Common myeloid progenitor, CD34-positive (primary cell): ENCODE measurements at places on chromosomes 1 and 21.
A peak's percentile ranks its signal among the peaks of the same experiment; 100 is the strongest.

- no peak for DNase-seq
Measured at GRCh38 chr1:223654083-223654482, 11.4 kb downstream of the CAPN8 start.

GRCh38 chr1:196527919-196528318 is 80.3 kb downstream of the KCNT2 start:
- DNase-seq, result no peak

DNA sequence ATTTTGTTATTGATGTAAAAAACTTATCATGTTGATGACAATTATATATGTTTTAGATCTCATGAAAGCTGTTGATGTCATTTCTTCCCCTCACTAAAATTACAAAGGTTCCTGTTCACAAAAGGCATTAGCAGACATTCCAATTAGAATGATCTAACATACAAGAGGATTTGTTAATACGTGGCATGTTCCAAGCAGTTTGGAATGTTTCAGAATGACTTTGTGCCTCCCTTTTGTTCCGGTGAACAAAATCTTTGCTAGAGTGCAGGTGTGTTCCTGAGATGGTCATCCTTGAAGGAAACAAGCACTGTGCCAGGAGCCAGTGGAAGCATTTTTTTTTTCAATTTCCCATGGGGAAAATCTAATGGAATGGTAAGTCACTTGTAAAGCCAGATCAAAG is 108.0 kb upstream of the KCTD3 start:
- DNase-seq, result no peak

GRCh38 chr1:213201380-213202155 is 150.5 kb downstream of the RPS6KC1 start:
- DNase-seq, result no peak

DNA sequence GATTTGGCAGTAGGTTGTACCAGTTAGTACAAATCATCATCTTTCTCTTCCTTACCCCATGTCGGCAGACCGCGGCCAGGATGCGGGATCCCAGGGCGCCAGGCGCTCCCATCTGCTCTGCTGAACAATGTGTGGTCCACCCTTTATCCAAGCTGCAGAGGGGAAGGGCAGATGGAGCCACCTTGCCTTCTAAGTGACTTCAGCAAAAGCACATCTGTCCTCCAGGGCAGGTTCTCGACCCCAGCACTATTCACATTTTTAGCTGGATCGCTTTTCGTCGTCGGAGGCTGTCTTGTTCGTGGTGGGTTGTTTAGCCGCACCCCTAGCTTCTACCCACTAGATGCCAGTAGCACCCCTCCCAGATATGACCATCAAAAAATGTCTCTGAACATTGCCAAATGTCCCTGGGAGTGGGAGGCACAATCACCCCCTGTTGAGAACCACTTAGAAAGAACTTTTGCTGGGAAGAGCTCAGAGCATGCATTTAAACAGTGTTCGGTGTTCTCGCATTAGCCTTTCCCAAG is 58.1 kb upstream of the SIM2 start:
- DNase-seq, result no peak

DNA sequence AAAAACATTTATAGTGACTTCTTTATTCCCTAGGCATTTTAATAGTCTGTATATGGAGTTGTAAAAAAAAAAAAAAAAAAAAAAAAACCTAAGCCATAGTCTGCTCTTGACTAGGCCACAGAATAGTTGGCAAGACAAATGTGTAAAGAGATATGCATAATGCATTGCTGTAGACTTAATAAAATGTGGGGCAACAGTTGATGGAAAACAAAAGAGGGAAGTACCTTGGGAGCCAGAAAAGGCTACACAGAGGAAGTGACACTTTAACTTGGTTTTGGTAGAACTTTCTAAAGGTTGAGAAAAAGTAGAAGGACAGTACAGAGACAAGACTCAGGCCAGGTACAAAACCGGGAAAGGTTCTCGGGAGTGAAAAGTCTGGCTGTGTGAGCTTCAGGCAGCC is 802.9 kb upstream of the ADAMTS5 start:
- no peak for DNase-seq

GRCh38 chr1:112692681-112693080 is 14.2 kb downstream of the RHOC start:
- DNase-seq, result no peak

DNA sequence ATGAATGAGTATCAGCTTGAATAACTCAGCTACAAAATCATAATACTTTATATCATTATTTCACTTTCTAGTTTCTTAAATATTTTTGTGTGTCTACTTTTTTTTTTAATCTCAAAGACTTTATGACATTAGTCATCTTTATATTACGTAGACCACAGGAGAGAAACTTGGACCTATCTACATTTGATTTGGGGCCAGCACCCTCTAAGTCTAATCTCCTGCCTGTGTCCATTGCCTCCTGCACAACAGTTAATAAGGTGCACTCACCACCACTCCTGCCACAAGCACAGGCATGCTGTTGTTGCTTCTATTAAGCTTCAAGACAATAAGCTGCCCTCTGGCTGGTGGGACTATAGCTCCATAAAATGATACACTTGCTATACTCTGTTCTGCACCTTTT is 70.4 kb downstream of the DIRAS3 start:
- DNase-seq, result no peak

GRCh38 chr1:49630156-49630555 is 393.6 kb downstream of the AGBL4 start:
- no peak for DNase-seq

- DNase-seq, result peak; percentile 91
Measured at GRCh38 chr1:42931108-42931539, 27.5 kb downstream of the SLC2A1 start.

GRCh38 chr1:19864570-19865160 is 17.5 kb upstream of the OTUD3 start:
- no peak for DNase-seq

DNA sequence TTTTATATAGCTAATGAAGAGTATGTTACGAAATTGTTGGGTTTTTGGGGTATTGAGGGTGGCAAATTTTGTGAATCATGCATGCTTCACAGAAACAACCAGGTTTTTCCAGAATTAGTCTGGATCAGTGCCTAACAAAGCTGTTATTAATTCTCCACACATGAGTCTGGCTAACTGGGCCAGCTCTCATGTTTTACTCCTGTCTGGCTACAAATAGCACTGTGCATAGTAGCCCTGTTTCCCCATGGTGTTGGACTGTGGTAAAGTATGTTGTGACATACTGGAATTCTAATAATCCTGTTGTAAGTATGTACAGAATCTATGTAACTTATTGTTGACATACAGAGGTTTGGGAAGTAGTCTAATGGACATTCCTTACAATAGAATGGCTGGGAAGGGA is 35.8 kb downstream of the S100B start:
- DNase-seq, result no peak

DNA sequence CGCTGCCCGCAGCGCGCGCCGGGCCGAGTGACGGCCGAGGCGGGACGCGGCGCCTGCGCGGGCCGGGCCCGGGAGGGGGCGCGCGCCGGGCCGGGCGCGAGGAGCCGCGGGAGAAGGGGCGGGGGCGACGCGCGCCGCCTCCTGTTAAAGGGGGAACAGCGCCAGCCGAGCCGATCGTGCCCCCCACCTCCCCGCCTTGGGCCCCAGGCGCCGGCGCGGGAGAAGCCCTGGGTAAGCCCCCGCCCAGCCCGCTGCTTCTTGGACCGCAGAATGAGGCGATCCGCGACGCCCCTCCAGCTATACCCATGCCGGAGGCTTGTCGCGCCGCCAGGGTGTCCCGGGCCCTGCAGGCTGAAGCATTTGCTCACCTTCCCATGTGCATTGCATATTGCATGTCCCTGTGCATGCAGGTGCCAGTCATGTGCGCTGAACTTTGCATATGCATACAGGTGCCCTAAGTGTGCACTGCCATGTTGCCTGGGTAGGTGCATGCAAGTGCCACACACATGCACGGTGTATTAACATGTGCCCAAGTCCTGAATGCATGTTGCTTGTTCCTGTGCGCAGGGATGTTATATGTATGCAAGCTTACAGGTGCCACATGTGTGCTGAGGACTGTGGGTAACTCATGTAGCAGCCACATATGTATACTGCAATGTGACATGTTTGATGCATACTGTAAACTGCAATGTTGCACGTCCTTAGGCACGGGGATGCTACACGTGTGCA is at the start of gene ADGRB2:
Gene ADGRB2 (minus strand): TSS at position 29 of the 729 bp plus-strand sequence. CDS start 7,119 bp downstream, outside the sequence.
- DNase-seq, result no peak

- DNase-seq, result no peak
Measured at GRCh38 chr1:212135166-212135565, 99.6 kb downstream of the DTL start.

GRCh38 chr21:15754640-15755039 is 24.9 kb downstream of the USP25 start:
- DNase-seq, result peak; percentile 53

DNA sequence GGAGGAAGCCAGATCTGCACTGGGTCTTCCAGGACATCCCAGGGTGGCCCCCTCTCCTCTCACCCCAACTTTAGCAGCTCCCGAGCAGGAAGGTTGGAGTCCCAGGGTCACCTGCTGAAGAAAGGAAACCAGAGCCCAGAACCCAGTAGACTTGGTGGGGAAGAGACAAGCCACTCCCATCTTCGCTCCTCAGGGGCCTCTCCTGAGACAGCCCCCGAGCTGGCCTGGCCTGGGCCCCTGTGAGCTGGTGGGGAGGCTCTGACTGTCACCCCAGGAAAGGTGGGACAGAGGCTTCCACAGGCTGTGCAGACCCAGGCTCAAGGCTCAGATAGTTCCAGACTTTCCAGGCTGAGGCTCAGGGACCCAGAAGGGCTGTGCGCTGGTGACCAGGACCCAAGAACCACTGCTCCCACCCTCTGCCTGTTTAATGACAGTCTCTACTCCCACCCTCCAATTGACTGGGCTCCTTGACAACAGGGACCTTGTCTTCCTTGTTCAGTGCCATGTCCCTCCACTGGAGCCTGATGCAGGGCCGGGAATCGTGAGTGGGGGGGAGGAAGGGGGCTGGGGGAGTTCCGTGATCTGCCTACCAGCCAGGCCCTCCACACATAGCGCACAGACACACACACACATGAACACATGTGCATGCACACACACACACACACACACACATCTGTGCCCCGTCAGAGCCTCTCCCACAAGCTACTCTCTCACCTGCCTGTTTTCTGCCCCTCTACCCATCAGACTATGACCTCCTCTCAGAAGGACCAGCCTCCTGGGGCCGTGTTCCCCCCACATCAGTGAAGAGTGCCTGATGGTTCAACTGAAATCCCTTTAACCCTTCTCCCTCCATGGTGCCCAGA is 401.2 kb downstream of the MATN1 start:
- DNase-seq, result no peak

GRCh38 chr1:41812051-41812450 is 106.7 kb downstream of the HIVEP3 start:
- peak; percentile 68 for DNase-seq

- DNase-seq, result peak; percentile 57
Measured at GRCh38 chr1:157279138-157279801, 141.1 kb upstream of the ETV3 start.

DNA sequence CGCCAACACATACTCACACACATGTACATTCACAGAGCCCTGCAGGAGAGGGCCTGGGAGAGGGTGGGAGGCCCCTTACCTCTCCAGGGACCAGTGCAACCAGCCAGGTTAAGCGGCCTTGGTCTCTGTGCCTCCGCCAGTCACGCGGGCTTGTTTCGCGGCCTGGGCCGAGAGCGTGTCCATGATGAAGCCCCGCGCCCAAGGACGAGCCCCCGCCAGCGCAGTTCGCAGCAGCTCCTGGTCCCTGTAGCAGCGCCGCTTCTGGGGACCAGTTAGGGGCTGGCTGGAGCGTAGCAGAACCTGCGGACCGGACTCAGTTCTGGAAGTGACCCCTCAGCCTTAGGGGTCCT is 7.3 kb upstream of the FAM167B start:
- DNase-seq, result no peak

DNA sequence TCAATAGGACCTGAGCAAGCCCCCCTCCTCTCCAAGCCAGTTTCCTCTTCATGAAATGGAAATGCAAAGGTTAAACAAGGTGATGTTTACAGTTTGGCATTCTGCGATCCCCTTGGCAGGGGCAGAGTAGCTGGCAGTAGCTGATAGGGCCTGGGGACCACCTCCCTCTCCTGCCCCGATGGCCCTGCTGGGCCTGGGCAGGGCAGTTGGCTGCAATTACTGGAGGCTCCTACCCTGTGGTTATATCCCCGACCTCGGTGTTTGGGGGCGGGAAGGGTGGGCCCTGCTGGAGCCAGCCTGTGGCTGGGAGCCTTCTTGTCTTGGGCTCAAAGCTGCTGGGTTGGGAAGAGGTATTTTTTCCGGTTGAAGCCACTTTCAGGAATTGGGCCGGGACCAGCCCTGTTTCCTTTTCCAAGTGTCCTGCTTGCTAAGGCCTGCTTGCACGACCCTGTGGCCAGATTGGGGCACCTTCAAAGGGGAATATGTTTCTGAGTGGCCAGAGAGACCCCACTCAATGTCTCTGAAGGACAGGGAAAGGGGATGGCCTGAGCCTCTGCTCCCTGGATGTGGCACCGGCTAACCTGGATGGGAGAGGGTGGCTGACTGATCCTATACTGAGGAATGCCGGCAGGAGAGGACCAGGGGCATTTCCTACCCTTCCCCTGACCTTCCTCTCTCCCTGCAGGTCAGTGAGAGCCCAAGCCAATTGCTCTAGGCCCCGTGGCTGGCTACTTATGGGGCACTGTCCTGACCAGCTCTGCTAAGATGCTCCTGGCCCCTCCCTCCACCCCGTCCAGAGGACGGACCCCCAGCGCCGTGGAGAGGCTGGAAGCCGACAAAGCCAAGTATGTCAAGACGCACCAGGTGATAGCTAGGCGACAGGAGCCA is 1.9 kb downstream of the FAM110D start:
- no peak for DNase-seq

DNA sequence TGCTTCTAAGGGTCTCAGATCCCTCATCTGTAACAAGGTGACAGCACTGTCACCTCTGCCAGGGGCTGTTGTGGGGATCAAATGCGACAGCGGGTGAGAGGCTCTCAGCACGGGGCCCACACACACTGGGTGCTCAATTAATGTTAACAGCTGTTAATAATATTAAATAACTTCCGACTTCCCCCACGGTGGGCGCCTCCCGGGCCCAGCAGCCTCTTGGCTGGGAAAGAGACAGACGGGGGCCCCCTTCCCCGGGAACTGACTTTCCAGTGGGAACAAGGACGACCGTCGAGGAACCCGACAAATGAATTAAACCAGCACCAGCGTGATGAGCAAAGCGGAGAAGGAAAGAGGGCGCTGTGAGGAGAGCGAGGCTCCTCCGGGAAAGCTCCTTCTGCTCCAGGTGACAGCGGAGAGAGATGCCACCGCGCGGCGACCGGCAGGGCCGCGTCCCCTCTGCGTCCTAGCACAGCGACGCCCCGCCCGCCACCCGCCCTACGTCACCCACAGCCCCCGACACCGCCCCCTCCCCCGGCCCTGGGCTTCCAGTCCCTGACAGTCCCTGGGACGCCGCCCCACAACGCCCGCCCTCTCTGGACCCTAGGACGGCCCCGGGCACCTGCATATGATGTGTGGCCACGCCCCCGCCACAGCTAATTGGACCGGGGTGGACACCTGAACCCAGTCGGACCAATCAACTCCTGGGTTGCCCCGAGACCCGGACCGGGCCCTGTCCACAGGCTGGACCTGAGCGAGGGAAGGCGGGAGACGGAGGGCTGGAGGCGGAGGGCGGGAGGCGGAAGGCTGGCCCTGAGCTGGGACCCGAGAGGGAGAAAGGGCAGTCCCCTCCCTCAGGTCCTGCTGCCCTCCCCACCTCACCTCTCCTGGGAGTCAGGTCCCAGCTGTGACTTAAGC is 38.2 kb downstream of the MATN1 start:
- DNase-seq, result peak; percentile 46
